H7 (cell line): ENCODE measurements at places on chromosomes 16 and 17. TPM values are rescaled to one million over a fixed set of nuclear protein-coding genes. Genes with fewer than 3 reads are reported as not detected.

Gene EXOC3L1
- total RNA-seq, result 3.6 and 4.8 TPM in 2 replicates

Gene SPATA20
- 31.0 and 42.6 TPM in 2 replicates for total RNA-seq

Gene NPIPA3
- 0.70 and 1.1 TPM in 2 replicates for total RNA-seq

Gene ATP2C2
- total RNA-seq, result 0.24 and 0.37 TPM in 2 replicates

Gene TEX2
- total RNA-seq, result 4.7 and 7.3 TPM in 2 replicates

DNA sequence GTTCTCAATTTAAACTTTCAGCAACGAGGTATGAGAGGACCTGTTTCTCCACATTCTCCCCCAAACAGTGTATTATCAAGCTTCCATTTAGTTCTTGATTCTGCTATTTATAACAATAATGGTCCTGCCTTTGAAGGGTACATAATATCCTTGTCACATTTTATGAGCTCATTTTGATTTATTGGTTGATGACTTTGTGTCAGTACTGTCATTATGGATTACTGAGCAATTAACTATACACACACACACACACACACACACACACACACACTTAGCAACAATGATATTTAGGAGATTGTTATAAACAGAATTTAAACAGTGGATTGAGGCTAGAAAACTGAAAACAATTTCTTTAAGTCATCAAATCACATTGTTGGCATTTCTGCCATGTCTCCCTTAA, 7.0 kb downstream of the TMIGD1 start:
- no peak for DNase-seq

- DNase-seq, result no peak
These were observed 506.9 kb downstream of the RBFOX1 start for GRCh38 chr16:7839568-7839967.
